ENCODE measurements at places on chromosomes 12 and 14.

- peak; percentile 71 for DNase-seq
Measured at GRCh38 chr12:30138483-30138882, 354.7 kb upstream of the TMTC1 start.

GRCh38 chr12:9673404-9674225, 4.1 kb downstream of the CLEC2D start:
- DNase-seq = no peak

- DNase-seq = peak; percentile 65
Measured at GRCh38 chr12:131603939-131604795, 106.7 kb upstream of the SFSWAP start.

GRCh38 chr12:71799106-71799505, 40.5 kb upstream of the TBC1D15 start:
- peak; percentile 14 for DNase-seq

DNA sequence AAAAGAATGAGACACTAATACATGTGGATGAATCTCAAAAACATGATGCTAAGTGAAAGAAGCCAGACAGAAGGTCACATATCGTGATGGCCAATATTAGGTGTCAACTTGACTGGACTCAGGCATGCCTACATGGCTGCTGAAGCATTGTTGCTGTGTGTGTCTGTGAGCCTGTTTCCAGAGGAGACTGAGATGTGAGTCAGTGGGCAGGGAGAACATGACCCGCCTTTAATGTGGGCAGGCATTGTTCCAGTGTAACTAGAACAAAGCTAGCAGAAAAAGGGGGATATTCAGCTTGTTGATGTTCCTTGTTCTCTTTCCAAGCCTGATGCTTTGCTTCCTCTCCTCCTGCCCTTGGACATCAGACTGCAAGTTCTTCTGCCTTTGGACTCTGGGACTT, 47.6 kb downstream of the DCAF5 start:
- DNase-seq = no peak
